ENCODE measurements at places on chromosomes 6 and 20.

- no peak for DNase-seq
Observed at GRCh38 chr6:119192200-119192599, 113.7 kb upstream of the FAM184A start.

GRCh38 chr6:30657454-30657853 lies 10.5 kb downstream of the C6orf136 start:
- no peak for DNase-seq

DNA sequence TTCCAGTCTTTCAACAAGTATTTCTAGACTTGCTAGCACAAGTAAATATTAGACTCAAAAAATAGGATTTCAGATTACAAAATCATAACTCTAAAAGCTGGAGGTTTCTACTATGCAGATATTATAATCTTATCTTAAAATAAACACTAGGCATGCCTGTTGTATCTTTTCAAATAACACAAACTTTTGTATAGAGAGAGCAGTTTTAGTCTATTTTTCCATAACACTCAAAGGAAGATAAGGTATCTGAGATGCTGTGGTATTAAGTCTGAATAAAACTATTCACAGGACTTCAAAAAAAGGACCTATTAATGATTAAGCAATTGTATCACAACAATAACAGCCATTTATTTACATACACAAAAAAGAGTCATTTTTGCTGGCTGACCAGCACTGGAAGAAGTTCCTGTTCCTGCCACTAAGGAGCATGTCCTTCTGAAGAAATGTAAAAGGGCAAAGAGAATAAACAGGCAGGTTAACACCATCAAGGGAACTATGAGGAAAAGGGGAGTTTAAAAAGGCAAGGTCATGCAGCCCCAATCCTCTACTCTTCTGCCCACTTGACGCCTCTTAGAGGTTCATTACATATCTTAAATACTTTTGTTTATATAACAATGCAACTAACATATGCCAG lies 39.4 kb downstream of the REPS1 start:
- DNase-seq, result no peak

GRCh38 chr6:128036808-128037570 lies 136.1 kb upstream of the THEMIS start:
- no peak for DNase-seq

DNA sequence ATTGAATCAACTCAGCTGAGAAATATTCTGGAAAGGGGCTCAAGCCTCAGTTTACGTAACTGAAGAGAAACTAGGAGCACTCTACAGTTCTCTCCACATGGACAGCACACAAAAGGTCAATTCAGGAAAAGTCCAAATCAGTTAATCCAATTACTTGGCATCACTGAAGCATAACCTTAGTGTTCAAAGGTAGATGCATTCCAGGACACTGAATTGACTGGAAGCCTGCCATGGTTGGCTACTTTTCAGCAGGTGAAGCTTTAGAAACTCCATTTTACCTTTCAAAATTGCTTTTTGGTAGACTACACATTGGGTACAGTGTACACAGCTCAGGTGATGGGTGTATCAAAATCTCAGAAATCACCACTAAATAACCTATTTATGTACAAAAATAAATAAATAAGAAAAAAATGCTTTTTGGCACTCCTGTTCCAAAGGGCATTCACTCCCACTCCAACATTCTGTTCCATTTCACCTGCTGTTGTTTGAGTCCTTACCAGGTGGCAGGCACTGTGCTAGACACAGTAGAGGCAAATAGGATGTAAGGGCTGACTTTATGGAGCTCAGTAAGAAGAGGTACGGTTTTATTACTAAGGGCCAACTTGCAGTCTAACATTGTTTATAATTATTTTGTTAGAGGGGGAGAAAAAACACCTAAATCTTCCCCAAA lies 153.4 kb downstream of the FAXC start:
- no peak for DNase-seq

GRCh38 chr6:3423439-3424184 lies 33.2 kb downstream of the SLC22A23 start:
- DNase-seq, result no peak

DNA sequence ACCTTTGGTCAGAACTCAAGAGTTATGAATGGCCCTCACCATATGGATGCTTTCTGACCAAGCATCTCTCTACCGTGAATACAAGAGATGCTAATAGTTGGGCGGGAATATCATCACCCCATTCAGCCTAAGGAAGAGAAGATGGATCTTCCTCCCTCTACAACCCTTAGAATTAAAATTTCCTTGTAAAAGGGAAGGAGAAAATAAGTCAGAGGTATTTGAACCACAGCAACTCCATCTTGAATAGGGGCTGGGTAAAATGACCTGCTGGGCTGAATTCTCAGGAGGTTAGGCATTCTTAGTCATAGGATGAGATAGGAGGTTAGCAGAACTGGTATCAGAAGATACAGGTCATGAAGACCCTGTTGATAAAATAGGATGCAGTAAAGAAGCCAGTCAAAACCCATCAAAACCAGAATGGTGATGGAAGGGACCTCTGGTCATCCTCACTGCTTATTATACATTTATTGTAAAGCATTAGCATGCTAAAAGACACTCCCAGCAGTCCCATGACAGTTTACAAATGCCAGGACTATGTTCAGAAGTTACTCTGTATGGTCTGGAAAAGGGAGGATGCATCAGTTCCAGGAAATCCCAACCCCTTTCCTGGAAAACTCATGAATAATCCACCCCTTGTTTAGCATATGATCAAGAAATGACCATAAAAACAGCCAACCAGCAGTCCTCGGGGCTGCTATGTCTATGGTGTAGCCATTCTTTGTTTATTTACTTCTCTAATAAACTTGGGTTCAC lies 101.2 kb downstream of the DTNBP1 start:
- DNase-seq, result no peak

- DNase-seq, result no peak
Observed at GRCh38 chr20:54362283-54362682, 113.1 kb upstream of the DOK5 start.

DNA sequence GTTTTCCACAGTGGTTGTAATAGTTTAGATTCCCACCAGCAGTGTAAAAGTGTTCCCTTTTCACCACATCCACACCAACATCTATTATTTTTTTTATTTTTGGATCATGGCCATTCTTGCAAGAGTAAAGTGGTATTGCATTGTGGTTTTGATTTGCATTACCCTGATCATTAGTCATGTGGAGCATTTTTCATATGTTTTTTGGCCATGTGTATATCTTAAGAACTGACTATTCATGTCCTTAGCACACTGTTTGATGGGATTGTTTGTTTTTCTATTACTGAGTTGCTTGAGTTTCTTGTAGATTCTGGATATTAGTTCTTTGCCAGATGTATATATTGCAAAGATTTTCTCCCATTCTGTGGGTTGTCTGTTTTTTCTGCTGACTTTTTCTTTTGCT lies 820.1 kb downstream of the TENT5A start:
- DNase-seq, result no peak

DNA sequence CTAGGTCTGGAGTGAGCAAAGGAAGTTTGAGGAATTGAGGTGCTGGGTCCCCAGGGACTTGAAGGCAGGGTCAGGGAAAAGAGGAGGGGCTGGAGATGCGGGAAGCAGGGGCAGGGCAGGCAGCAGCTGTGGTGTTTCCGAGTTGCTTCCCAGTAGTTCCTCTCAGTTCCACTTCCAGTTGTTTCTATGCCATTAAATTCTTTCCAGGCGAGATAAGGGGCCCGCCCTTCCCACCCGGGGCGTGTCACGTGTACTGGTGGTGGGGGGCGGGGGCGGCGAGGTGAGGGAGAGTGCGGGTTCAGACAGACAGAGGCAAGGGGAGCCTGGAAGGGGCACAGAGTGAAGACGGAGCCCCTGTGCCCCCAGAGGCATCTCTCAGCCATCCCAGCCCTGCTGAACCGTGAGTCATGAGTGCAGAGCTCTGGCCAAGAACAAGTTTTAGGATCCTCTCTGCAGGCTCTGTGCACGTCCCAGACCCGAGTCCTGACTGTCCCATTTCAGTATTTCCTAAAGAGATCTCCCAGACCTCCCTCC lies 977 bp downstream of the TNXB start:
- no peak for DNase-seq

DNA sequence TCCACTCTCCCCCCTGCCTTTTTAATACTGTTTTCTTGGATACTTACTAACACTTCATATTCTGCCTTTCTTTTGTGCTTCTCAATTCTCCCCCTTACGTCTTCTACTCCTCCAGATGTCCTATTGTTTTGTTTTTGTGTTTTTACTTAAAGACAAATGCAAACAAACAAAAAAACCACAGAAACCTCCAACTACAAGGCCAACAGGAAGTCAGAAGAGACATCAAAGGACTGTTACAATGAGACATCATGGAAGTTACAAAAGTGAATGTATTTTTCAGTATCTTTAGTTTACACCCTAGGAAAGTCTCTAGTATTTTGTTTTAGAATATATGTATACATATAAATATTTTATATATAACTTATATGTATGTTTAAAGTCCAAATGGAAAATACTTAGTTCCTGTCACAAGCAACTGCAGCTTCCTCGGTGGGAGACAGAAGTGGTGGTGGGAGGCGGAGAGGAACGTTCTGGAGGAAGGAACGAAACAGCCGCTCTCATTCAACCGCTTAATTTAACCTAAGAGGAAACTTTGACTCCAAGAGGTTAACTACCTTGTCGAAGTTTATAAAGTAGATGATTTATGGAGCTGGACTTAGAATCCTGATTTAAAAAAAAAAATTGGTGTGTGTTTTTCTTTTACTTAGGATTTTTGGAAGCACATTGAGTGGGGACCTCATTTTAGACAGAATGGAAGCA lies 168.9 kb upstream of the PDE10A start:
- DNase-seq, result no peak

DNA sequence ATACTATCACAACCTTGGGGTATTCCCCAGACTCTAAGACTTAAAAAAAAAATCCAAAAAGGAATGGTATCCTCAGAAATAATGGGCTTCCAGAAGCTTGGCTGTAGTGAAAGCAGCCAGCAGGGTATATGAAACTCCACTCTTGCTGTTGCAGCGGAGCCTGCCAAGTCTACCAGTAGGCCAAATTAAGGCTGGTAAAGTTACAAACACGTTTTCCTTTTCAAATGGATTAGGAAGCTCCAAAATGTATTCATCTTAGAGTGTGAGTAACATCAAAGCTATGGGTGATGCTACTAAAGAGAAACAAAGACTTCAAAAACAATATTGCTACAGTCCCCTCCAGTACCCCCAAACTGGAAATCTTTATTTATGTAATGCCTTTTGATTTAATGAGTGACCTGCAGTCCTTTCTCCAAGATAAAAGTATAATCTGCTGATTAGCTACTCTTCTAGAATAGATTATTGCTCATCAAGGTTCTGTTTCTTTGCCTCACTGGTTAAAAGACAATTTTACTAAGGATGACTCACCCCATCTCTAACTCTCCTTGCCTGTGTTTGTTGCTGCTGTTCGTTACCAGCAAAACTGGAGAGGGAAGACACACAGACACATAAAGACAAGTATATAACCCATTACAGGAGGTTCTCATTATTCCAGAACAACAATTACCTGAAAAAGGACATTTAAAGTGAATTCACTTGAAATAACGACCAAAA lies 84.9 kb downstream of the BTBD9 start:
- DNase-seq, result no peak

DNA sequence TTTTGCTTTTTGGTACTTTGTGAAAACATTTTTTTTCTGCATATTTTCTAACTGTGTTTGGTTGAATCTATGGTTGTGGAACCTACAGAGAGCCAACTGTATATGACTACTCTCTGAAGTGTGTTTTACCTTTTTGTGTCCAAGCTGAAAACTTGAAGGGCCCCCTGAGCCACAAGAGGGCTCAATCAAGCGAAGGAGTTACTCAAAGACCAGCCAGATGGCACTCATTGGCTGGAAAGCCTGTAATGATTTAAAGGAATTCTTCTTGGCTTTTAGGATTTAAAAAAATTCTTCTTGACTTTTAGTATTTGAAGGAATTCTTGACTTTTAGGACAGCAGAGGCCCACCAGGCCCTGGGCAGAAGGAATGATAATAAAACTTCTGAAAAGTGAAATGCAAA lies 27.0 kb upstream of the ECI2 start:
- DNase-seq, result no peak

- DNase-seq, result no peak
Observed at GRCh38 chr6:167778497-167779128, 48.1 kb upstream of the AFDN start.

GRCh38 chr6:111553580-111553979 lies 52.1 kb downstream of the TRAF3IP2 start:
- no peak for DNase-seq

GRCh38 chr20:33276303-33277113 lies 6.5 kb upstream of the BPIFB1 start:
- DNase-seq, result no peak

GRCh38 chr20:59749301-59749700 lies 145.0 kb downstream of the PHACTR3 start:
- DNase-seq, result no peak

- no peak for DNase-seq
Observed at GRCh38 chr20:46178891-46179290, 60.8 kb downstream of the CD40 start.

DNA sequence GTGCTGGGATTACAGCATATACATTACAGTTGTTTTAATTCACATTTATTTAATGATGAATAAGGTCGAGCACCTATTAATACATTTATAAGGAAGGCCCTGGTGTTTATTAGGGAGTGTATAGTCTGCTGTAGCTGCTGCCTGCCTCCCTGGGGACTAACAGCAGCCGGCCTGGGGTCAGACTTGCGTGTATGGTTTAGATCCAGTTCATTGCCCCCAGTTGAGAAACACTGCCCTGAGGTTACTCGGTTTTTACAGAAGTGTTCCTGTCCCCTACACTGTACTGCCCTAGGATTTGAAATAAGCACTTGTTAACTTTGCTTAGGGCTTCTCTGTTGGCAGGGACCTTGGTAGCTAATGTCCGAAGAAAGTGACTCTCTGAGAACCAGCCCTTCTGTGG lies 4.0 kb downstream of the TTPAL start:
- DNase-seq, result no peak

GRCh38 chr20:40481337-40481736 lies 207.7 kb downstream of the MAFB start:
- DNase-seq, result no peak

- DNase-seq, result no peak
Observed at GRCh38 chr20:1376007-1376406, 16.8 kb downstream of the FKBP1A start.

GRCh38 chr6:112221561-112221960 lies 32.8 kb downstream of the LAMA4 start:
- DNase-seq, result no peak

GRCh38 chr6:40477246-40478126 lies 109.7 kb downstream of the LRFN2 start:
- no peak for DNase-seq

GRCh38 chr6:90471263-90471662 lies 115.6 kb downstream of the MAP3K7 start:
- no peak for DNase-seq
